ENCODE measurements at places on chromosomes 3 and 15.

DNA sequence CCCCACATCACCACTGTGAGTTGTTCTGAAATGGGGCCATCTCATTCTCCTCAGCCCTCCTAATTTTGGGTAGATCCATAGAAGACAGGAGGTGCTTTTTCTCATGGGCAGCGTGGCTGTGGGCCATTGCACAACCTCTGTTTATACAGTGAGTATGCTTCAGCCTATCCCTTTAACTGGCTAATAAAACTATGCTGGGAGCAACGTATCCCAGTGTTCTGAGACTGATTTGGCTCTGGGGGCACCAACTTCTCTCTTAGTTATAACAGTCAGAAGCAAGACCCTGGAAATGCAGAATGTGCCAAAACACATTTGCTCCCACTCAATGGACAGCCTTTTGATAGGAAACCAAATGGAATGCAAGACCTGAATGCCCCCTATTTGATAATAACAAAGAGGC, 97.1 kb upstream of the ICE2 start:
- no peak for DNase-seq

- DNase-seq, result peak; percentile 14
These were observed 236.8 kb downstream of the OPA1 start for GRCh38 chr3:193829781-193830180.

- no peak for DNase-seq
These were observed 70.3 kb downstream of the CCNL1 start for GRCh38 chr3:157089455-157090221.

DNA sequence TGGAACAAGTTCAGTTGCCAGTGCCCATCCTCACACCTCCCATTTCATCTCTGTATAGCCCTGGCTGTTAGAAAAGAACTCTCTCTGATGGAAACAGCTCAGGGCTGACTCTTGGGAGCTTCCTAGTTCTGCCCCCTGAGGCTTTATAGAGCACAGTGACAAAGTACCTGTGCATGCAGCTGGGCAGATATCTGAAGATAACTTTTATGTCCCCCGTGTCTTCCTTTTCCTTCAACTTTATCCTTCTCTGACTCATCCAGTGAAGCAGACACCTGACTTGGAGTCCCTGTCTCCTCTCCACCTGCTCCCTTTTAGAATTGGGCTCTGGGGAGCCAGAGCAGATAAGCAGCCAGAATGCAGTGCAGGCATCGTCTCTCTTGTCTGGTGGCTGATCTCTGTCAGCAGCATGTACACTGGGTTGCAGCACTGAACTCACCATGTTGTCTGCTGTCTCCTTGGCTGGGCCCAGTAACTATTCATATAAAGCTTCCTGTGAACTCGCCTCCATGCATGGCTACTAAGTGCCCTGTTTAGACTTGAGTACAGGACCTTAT, 53.9 kb upstream of the PLXNA1 start:
- no peak for DNase-seq

- DNase-seq, result no peak
These were observed 280.0 kb upstream of the SOX2 start for GRCh38 chr3:181431748-181432147.

GRCh38 chr15:90667073-90667754, 49.9 kb upstream of the BLM start:
- DNase-seq, result no peak

DNA sequence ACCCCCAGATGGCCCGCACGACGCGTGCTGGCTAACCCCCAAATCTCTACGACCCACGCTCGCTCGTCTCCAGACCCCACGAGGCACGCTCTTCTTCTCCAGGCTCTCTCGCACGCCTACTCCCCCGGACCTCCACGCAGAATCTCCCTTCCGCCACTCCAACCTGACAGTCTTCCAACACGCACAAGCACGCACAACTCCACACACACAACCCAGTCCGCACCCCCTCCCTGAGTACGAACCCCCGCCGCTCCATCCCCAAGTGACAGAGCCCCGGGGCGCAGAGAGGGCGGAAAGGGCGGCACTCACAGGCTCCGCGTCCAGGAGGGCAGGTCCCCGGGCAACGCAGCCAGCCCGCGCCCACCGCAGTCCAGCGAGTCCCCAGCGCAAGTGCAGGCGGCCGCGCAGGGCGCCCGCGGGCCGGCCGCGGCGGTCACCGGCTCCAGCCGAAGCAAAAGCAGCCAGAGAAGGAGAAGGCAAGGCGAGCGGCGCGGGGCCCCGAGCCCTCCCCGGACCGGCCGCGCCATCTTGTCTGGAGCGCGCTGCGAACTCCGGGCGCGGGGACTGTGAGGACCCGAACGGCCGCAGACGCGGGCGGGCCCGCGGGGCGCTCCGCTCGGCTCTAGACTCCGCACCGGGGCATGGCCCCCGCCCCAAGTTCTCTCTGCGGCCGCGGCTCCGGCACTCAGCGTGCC, 794 bp downstream of the LRIG1 start:
- DNase-seq, result no peak

- DNase-seq, result no peak
These were observed 383.9 kb upstream of the DPH6 start for GRCh38 chr15:35929740-35930444.

- DNase-seq, result no peak
These were observed 68.0 kb downstream of the FNDC3B start for GRCh38 chr3:172107403-172107802.

DNA sequence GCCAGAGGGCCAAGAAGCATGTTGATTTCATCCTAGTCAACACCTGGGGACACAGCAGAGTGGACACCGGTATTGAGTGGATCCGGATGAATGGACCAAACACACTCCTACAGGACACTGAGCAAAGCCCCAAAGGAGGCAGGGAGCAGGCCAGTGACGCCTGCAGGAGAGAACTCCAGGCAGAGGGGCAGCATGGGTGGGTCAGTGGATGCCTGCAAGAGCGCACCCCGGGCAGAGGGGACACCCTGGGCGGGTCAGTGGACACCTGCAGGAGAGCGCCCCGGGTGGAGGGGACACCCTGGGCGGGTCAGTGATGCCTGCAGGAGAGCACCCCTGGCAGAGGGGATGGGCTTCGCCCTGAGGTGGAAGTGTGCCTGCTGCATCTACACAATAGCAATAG, 27.6 kb upstream of the HRH1 start:
- DNase-seq, result no peak

GRCh38 chr3:16240229-16241023, 24.3 kb downstream of the DPH3 start:
- peak; percentile 73 for DNase-seq

- no peak for DNase-seq
These were observed 58.9 kb upstream of the GATA2 start for GRCh38 chr3:128551867-128552266.

DNA sequence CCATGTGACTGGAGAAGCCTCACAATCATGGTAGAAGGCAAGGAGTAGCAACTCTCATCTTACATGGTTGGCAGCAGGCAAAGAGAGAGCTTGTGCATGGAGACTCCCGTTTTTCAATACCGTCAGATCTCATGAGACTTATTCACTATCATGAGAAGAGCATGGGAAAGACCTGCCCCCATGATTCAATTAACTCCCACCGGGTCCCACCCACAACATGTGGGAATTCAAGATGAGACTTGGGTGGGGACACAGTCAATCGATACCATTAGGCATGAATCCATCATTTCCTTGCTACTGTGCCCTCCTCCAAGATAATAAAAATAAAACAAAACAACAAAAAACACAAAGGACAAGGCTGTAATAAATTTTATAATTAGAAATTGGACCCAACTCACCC, 384.7 kb upstream of the MEIS2 start:
- no peak for DNase-seq

GRCh38 chr3:8532251-8532871, 30.7 kb downstream of the LMCD1 start:
- peak; percentile 69 for DNase-seq

- no peak for DNase-seq
These were observed 361.9 kb upstream of the ICE2 start for GRCh38 chr15:60840703-60841411.

DNA sequence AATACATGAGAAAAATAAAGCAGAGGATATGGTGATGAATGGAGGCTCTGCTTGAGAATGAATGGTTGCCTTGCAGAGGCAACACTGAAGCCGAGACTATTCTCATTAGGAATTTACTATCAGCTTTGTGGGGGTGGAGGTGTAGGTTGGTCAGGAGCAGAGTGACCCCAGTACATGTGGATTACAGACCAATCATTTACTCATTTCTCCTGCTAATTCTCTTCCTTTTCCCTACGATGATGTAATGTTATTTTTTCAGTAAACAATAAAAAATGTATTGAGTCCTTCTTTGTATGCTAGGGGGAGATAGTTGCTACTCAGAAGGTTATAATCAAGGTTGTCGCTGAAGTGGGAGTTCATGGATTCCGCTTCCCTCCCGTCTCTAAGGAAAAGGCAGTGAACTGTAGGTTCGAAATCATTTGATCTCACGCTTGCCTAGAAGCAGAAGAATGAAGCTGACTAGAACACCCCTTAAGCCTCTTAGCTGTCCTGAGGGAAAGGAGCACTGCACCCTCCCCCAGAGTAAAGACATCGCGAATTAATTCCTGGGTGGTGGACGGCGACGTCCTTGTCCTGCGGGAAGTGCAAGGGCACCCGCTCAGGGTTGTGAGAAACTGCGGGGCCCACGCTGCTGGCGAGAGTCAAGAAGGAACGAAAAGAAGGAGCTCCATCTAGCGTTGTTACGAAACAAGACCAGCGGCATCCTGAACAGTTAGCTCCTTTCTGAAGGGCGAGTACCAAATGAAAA, 213.2 kb upstream of the PFN2 start:
- DNase-seq, result peak; percentile 47

GRCh38 chr3:193499801-193500485, 54.8 kb downstream of the ATP13A4 start:
- no peak for DNase-seq

DNA sequence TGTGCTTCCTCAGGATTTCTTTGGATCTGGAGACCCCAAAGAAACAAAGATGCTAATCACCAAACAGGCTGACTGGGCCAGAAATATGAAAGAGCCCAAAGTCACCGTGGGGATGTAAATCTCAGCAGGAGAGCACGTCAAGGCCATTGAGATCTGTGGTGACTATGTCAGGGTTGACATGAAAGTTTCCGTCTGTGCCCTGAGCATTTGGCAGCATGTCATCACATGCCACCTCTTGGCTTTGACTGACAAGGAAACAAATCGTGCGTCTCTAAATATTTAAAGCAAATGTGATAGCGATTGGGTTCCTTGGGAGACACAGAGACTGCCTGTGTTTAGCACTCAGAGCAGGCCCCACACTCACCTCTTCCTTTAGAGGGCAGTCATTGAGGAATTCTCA, 35.2 kb downstream of the EFCAB12 start:
- no peak for DNase-seq

GRCh38 chr15:85871545-85871944, 76.8 kb upstream of the KLHL25 start:
- no peak for DNase-seq

- no peak for DNase-seq
These were observed 99.7 kb downstream of the DAPK2 start for GRCh38 chr15:63946524-63947065.

DNA sequence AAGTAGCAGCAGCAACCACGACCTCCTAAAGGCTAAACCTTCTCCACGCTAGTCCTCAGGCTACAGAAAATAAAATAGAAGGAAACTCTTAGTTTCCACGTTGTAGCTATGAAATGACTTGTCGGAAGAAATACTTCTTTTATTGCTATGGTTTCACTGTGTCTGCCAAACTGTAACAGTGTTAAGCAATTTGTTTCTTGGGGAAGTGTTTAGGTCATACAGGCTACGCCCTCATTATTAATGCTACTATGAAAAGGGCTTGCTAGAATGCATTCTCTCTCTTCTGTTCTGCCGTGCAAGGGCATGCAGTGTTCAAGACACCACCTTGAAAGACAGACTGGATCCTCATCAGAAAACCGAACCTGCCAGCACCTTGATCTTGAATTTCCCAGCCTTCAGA, 462.7 kb downstream of the PLOD2 start:
- DNase-seq, result no peak

DNA sequence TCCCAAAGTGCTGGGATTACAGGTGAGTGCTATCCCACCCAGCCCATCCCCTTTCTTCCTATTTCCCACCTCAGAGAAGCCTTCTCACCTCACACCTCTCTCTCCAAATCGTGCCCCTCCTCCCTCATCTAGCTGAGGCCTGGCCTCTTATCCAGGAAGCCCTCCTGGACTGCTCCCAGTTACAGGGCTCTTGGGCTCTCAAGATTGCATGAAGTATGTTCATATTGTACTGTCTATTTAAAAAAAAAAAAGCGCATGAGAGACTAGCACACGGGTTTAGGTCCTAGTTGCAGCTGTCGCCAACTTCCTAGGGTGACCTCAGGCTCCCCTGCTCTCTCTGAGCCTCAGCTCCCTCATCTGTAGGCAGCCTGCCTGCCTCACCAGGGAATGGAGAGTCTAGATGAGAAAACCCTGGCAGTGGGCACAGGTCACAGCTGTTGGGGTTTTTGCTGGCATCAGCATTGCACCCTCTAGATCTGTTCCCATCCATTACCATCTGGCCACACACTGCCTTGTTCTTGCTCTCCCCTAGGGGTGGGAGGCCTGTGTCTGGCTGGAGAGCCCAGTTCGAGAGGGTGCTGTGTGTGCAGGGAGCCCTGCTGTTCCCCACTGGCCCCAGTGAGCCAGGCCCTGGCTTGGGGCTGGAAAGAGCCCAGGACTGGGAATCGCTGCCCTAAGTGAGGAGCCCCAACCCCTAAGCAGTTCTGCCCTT, 24.2 kb upstream of the C15orf39 start:
- DNase-seq, result no peak

GRCh38 chr3:150840802-150841515, 64.3 kb downstream of the MINDY4B start:
- no peak for DNase-seq

Measured in skeletal muscle cell (primary cell).